Calu3 (cell line): ENCODE measurements at places on chromosomes 7 and 10. TPM values are rescaled to one million over a fixed set of nuclear protein-coding genes. Genes with fewer than 3 reads are reported as not detected.

- no peak overlapping the region for H3K4me3 ChIP-seq
- H3K27ac ChIP-seq, result no peak overlapping the region
- peaks cover 13% of the 10 kb centered on the region for H3K36me3 ChIP-seq
Observed at GRCh38 chr7:150989456-150989855, 1.4 kb upstream of the NOS3 start.

GRCh38 chr7:42763137-42763551, 148.7 kb downstream of the C7orf25 start:
- H3K36me3 ChIP-seq, result no peaks in the 10 kb centered on the region
- no peaks in the 10 kb centered on the region for H3K4me1 ChIP-seq
- no peak for DNase-seq
- no peak overlapping the region for H3K4me3 ChIP-seq

- H3K27me3 ChIP-seq, result no peaks in the 10 kb centered on the region
- no peak overlapping the region for H3K4me3 ChIP-seq
- peak overlapping the region; percentile 69 for H3K27ac ChIP-seq
- H3K36me3 ChIP-seq, result no peaks in the 10 kb centered on the region
Observed at GRCh38 chr10:74924251-74924963, 98.0 kb downstream of the KAT6B start.

CALHM3 gene
- total RNA-seq, result not detected in 2 replicates

DNA sequence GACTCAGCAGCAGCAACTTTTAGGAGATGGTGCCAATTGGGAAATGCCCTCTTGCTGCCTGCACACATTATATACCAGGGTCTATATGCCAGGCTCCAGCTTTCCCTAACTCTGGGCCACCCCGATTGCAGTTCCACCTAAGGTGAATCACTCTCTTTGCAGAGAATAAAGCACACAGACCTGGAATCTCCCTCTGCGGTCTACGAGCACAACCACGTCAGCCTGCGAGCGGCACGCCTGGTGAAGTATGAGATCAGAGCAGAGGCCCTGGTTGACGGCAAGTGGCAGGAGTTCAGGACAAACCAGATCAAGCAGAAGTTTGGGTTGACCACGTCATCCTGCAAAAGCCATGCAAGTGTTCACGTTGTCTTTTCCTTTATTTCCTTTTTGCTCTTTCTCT, 38.2 kb upstream of the PLEKHA1 start:
- H3K36me3 ChIP-seq, result peaks cover 9% of the 10 kb centered on the region
- DNase-seq, result no peak
- H3K4me1 ChIP-seq, result peaks cover 20% of the 10 kb centered on the region
- H3K4me3 ChIP-seq, result no peak overlapping the region

DNA sequence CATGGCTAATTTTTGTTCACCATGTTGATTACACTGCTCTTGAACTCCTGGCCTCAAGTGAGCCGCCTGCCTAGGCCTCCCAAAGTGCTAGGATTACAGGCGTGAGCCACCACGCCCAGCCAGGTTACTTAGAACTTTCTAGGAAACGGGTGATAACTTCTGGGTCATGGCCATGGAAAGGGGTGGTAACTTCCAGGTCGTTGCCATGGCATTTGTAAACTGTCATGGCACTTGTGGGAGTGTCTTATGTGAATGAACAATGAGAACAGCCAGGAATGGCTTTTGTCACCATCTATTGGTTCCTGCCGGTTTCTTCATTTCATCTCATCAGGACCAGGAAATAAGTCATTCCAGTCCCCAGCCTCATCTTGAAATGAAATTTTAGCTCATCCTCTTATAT, 120.9 kb downstream of the SLC16A9 start:
- H3K4me1 ChIP-seq, result no peaks in the 10 kb centered on the region
- no peaks in the 10 kb centered on the region for H3K36me3 ChIP-seq
- no peak overlapping the region for H3K4me3 ChIP-seq
- peaks cover 62% of the 10 kb centered on the region for H3K27me3 ChIP-seq

ARMC3 gene
- 0.97 and 1.9 TPM in 2 replicates for total RNA-seq

GRCh38 chr7:24143547-24143946, 140.4 kb upstream of the NPY start:
- no peak overlapping the region for H3K4me3 ChIP-seq
- no peak overlapping the region for H3K27ac ChIP-seq
- H3K4me1 ChIP-seq, result no peaks in the 10 kb centered on the region
- no peak for DNase-seq
- no peaks in the 10 kb centered on the region for H3K36me3 ChIP-seq

DNA sequence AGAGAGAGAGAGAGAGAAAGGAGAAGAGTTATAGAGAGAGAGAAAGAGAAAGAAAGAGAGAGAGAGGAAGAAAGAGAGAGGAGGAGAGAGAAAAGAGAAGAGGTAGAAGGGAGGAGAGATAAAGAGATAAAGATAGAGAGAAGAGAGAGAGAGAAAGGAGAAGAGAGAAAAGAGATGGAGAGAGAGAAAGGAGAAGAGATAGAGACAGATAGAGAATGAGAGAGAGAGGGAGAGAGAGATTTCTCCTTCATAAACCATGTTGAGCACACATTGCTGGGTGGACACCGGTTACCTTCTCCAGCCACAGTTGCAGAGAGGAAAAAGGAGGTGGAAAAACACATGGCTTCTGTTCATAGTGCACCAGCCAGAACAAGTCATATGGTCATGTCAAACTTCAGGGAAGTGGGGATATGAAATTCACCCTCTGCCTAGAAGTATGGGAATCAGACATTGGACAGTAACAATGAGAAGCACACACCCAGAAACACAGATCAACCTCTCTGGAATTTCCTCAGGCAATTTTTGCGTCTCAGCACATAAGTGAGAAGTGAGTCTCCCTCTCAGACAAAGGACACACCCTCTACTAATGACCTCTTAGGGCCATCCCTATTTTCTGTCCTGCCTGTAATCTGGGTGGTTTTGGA, 172.5 kb upstream of the SVIL start:
- peaks cover 12% of the 10 kb centered on the region for H3K36me3 ChIP-seq
- H3K4me1 ChIP-seq, result peaks cover 65% of the 10 kb centered on the region
- no peak overlapping the region for H3K4me3 ChIP-seq
- H3K27me3 ChIP-seq, result no peaks in the 10 kb centered on the region

GRCh38 chr7:76300166-76300731, 2.2 kb upstream of the HSPB1 start:
- peaks cover 22% of the 10 kb centered on the region for H3K4me1 ChIP-seq
- no peak overlapping the region for H3K27ac ChIP-seq
- peaks cover 30% of the 10 kb centered on the region for H3K36me3 ChIP-seq
- peak; percentile 61 for DNase-seq

GRCh38 chr7:113013761-113014449, 72.7 kb downstream of the GPR85 start:
- H3K4me3 ChIP-seq, result no peak overlapping the region
- H3K36me3 ChIP-seq, result no peaks in the 10 kb centered on the region
- H3K27me3 ChIP-seq, result no peaks in the 10 kb centered on the region
- H3K4me1 ChIP-seq, result no peaks in the 10 kb centered on the region
- DNase-seq, result no peak

TLX1 gene
- total RNA-seq, result not detected in 2 replicates

DNA sequence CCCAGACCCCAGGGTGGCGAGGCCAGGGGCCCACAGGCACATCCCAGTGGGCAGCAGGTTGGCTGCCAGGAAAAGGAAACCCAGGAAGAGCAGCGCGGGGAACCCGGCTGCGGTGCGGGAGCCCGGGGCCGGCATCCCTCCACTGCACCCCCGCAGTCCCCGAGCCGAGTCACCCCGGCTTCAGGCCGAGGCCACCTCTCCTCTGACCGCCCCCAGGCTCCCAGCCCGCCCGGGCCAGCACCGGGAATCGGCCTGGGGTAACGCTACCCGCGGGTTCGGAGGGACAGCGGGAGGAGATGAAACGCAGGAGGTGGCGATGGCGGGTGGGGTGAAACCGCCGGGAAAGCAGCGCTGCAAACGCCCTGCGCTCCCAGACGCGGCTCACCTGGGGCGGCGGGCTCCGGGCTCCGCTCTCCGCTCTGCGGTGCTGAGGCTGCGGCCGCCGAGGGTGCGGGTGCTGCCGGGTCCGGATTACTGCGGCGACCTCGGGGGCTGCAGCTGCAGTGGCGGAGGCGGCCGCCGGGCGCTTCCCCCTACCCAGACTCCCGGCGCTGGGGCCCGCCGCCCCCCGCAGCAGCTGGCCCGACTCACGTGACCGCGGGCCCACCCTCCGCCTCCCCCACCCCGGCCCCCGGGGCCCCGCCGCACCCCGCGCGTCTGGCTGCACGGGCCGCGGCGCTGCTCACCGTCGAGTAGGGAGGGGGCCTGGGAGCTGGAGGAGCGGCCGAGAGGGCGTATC, at the start of gene SCRN1:
SCRN1 (minus strand) TSS at position 545 of the 739 bp plus-strand sequence. CDS start 20,734 bp downstream, outside the sequence.
- peaks cover 42% of the 10 kb centered on the region for H3K36me3 ChIP-seq
- H3K27me3 ChIP-seq, result no peaks in the 10 kb centered on the region
- H3K27ac ChIP-seq, result peak within 1 kb of the TSS; percentile 98
- peak within 1 kb of the TSS; percentile 75 for H3K4me3 ChIP-seq
- peaks cover 50% of the 10 kb centered on the region for H3K4me1 ChIP-seq

ST8SIA6 gene
- 0.14 TPM in 1 of 2 replicates, not detected in the other for total RNA-seq

GRCh38 chr10:99631496-99631895, 11.3 kb upstream of the SLC25A28 start:
- no peak overlapping the region for H3K4me3 ChIP-seq
- no peaks in the 10 kb centered on the region for H3K36me3 ChIP-seq
- no peaks in the 10 kb centered on the region for H3K4me1 ChIP-seq
- no peak overlapping the region for H3K27ac ChIP-seq

- H3K4me1 ChIP-seq, result no peaks in the 10 kb centered on the region
- no peak overlapping the region for H3K27ac ChIP-seq
- DNase-seq, result no peak
- no peaks in the 10 kb centered on the region for H3K36me3 ChIP-seq
- no peak overlapping the region for H3K4me3 ChIP-seq
Observed at GRCh38 chr10:47346581-47347302, 1.4 kb upstream of the RBP3 start.

DNA sequence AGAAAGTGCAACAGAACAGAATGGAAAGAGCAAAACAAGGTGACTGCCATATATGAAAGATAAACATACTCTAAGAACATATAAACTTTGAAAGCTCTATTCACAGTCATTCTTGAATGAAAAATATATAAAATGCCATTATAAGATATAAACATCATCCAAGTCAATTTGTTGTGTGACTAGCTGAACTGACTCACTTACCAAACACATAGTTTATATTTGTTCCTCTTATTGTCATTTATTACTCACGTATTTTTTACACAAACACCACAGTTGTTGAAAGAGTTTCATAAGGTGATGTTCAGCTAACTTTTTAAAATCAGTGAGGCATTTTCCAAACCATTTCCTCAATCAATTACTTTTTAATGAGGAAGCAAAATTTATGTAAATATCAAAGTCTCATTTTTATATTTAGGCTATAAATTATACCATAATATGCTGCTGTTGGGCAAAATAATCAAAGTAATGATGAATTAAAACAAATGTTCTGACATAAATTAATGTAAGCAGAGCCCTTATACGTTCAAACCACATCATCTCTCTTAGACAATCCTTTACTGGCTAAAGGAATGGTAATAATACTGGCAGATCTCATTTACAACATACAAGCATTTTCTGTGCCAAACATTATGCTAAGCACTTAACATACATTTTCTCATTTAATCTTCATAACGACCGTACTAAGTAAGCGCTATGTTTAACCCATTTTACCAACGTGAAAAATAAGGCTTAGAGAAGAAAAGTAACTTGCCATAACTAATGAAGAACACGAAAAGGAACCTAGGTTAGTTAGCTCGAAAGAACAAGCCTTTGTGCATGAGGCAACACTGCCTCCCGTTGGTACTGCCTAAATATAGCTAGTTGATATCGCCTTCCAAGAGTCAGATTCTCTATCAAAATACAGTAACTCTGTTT, 7.3 kb downstream of the LRRN3 start:
- H3K4me1 ChIP-seq, result peaks cover 15% of the 10 kb centered on the region
- H3K36me3 ChIP-seq, result no peaks in the 10 kb centered on the region
- no peak overlapping the region for H3K27ac ChIP-seq
- no peak overlapping the region for H3K4me3 ChIP-seq
- no peaks in the 10 kb centered on the region for H3K27me3 ChIP-seq

IFIT1B gene
- total RNA-seq, result not detected in 2 replicates

DNA sequence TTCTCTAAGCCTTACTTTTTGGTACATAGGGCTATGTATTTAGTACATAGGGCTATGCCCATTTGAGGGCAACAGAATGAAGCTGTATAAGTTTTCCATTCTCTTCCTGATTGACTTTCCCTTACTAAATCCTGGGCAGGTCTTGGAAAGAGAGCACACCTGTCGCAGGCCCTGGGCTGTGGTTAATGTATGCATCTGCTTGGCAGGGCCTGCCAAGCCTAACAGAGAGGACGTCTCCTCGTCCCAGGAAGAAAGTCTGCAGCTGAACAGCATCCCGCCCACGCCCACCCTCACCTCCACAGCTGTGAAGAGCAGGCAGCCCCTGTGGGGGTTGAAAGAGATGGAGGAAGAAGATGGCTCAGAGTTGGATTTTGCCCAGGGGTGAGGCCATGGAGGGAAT, 8.9 kb upstream of the PVRIG start:
- no peak overlapping the region for H3K27ac ChIP-seq
- H3K36me3 ChIP-seq, result no peaks in the 10 kb centered on the region
- H3K27me3 ChIP-seq, result peaks cover 40% of the 10 kb centered on the region
- H3K4me3 ChIP-seq, result no peak overlapping the region
- H3K4me1 ChIP-seq, result no peaks in the 10 kb centered on the region
- DNase-seq, result no peak

- no peak overlapping the region for H3K4me3 ChIP-seq
- no peaks in the 10 kb centered on the region for H3K36me3 ChIP-seq
- peaks cover 57% of the 10 kb centered on the region for H3K27me3 ChIP-seq
- H3K27ac ChIP-seq, result no peak overlapping the region
Observed at GRCh38 chr7:132211971-132212370, 364.3 kb downstream of the PLXNA4 start.

DNA sequence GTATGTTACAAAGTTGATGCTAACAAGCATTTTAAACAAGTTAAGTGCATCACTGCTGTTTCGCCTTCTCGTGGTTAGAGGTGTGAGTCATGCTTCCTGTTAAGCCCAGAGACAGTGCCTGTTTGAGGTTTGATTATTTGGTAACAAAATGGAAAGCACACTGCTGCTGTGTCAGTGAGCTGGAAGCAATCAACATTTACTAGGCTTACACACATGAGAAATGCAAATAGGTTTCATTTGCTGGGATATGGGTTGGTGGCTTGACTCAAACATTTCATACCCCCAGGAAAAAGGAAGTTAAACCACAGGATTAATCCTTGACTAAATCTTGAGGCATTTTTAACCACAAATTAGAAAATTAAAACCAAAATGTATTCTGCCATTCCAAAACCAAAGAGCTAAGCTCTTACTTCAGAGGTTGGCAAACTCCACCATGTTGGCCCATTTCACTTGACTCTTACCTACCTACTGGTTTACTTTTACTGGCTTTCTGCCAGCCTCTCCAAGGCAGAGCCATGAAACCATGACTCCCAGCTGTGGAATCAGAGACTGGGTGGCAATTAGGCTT, 139.2 kb downstream of the ETV1 start:
- no peaks in the 10 kb centered on the region for H3K27me3 ChIP-seq
- no peaks in the 10 kb centered on the region for H3K36me3 ChIP-seq
- peak overlapping the region; percentile 37 for H3K27ac ChIP-seq

DNA sequence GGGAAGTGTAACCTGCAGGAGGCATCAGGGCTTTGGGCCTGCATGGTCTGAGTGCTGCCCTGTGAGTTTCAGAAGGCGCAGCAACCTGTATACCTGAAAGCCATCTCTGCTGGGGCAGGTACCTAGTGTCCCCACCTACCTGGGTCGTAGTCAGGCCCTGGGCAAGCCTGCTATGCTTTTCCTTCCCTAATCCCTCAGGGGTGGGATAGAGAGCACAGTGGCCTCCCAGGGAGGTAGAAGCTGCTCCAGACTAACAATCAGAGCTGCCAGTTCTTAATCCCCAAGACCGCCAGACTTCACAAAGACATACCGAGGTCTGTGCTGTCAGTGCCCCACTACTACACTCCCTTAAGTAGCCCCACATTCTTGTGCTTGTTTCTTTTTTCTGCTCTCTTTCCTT, 52.0 kb downstream of the PTEN start:
- H3K36me3 ChIP-seq, result no peaks in the 10 kb centered on the region
- H3K27ac ChIP-seq, result no peak overlapping the region
- no peak overlapping the region for H3K4me3 ChIP-seq
- H3K4me1 ChIP-seq, result peaks cover 11% of the 10 kb centered on the region
- no peaks in the 10 kb centered on the region for H3K27me3 ChIP-seq

FOXI2 gene
- not detected in 2 replicates for total RNA-seq
